ENCODE measurements at places on chromosomes 1 and 21. TPM values are rescaled to one million over a fixed set of nuclear protein-coding genes. Genes with fewer than 3 reads are reported as not detected.

DNA sequence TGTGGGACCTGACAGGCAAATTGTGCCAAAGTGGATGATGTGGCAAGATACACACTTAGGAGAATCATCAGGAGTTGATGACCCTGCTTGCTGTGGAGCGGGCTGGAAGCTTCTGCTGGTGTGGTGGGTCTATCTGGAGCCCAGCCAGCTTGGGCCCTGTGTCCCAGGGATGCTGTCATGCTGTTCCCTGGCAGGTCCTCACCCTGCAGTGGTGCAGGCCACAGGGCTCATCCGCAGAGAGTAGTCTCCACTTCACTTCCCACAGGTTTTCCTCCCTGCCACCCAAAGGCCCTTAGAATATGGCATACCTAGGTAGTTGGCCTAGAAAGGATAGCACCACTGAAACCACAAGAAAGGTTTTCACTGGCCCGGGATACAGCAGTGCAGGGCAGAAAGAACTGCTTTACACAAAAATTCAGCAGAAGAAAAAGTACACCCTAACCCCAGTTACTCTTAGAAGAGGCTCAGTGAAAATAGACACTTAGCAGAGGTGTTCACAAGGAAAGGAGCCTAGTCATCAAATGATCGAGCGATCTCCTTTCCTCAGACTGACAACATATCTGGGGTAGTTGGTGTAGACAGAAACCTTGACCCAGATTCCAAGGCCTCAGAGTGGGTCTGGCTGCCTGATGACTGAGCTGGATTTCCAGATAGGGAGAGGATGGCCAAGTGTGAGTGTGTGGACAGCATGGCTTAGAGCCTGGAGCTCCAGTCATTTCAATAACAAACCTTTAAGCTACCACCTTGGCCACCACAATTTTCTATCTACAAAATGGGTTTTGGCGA lies 1.3 kb upstream of the C1orf226 start:
- no peak for DNase-seq

DNA sequence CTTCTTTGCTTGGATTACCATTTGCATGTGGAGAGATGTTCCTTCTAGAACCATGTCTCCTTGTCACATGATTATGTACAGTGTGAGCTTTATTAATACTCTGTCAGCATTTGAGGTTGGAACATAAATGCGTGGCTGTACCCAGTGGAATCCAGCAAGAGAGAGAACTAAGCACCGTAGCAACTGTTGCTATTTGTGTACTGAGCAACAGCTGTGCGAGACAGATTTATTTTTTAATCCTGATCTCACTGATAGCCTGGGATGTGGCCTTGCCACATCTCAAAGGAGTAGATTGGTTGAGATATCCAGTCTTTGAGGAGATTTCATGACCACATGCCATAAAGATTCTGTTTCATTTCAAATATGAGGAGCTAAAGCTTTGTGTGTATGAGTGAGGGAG lies 43.4 kb downstream of the KIF1B start:
- DNase-seq = no peak

DNA sequence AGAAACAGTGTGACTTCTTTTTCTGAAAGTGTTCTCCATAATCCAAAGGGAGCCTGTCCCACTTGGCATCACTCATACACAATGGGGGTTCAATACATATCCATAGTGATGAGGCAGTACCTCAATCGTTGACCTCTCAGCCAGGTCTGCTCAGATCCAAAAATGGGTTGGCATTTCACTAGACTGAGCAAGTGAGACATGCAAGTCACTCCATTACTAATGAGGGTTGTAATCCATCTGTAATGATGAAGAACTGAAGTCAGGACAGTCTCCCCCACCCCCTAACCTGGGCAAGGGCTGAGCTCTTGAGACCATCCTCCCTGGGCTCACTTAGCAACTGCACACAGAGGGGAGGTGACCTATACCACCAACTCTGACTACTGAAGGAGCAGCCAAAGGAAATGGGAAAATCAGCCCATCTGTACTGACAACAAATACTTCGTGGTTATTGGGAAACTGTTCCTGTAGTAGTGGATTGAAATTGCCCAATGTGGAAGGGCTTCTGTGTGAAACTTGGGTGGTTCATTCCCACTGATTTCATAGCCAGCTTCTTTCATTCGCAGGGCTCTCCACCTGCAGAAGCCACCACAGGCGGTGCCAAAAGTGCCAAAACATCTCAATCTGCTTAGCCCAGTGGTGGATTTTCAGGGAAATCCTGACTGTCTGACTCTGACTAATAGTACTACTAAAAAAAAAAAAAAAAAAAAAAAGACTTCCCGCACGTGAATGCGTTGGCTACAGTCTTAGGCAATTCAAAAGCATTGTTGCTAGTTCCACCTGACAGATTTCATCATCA lies 5.0 kb downstream of the NGF start:
- DNase-seq = no peak

DNA sequence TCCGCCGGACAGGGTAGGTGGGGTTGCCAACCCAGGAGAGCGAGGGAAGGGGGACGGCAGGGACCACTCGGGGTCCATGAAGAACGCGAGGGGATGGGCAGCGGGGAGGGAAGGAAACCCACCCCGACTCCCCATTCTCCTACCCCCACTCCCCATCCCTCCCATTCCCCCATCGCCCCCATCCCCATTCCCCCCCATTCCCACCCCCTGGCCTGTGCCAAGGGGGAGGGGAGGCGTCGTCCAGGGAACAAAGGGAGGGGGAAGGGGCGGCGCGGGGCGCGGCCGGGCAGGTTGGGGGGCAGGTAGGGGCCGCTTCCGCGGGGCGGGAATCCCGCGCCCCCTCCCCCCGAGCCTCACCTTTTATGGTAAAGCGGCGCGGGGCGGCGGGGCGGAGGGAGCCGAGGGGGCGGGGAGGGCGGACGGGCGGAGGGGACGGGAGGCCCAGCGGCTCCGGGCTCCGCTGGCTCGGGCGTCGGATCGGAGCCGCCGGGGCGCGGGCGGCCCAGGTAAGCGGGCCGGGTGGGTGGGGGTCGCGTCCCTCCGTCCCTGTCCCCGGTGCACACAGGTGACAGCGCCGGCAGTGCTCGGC lies at the start of gene FBLIM1:
FBLIM1 (plus strand) TSS at position 453 of the 589 bp plus-strand sequence. CDS start 6,189 bp downstream, outside the sequence.
- no peak for DNase-seq

DNA sequence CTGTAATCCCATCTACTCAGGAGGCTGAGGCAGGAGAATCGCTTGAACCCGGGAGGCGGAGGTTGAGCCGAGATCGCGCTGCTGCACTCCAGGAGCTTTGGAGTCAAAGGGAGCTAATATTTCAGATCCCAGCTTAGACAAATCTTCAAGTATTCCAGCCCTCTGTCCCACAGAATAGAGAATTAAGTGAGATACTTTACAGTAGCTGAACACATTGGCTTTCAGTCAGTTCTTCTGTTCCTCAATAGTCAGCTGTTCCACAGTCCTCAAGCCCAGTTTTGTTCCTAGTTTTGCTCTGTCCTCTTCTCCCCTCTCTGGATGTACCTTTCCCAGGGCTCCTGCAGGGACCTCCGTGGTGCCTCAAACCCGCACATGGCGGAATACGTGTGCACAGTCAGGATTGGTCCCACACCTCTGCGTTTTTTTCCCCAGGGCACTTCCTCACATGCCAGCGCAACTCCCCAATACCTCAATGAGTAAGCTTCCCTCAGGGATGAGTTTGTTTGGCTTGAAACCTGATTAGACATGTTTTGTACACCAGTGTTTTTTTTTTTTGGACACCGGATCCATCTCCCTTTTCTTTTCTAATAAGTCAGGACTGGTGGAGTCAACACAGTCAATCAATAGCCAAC lies 1.2 kb downstream of the MFN2 start:
- DNase-seq = no peak

- DNase-seq = no peak
Measured at GRCh38 chr1:147625362-147625995, 44.8 kb downstream of the ACP6 start.

DNA sequence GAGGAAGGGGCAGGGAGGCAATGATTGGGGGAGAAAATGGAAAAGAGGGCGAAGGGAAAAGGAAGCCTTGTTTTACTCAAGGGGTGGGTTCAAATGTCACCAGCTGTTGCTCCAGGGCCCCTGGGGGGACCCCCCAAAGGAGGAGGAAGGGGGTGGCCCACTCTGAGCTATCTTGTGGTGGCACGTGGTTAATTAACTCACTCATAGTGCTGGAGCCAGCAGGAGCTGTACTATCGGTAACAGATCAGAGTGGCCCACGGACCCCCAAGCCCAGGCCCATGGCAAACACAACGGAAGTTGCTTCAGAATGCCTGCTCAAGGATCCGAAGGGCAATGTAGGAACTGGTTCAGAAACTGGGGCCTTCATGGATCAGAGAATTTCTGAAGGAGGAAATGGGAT lies 7.2 kb downstream of the TFF2 start:
- DNase-seq = no peak

DNA sequence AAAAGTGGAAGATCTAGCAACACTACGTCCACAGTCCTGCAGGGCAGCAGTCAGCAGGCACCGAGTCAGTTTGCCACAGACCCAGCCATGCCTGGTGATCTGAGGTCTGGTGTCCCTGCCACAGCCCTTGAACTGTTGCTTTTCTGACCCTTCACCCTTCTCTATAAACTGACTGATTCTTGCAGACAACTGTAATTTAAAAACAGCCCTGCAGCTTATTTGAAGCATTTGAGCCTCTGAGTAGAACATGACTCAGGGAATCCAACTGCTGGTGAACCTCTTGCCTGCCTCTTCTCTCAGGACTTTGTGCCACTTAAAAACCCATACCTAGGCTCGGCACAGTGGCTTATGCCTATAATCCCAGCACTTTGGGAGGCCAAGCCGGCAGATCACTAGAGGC lies 107.2 kb downstream of the EDEM3 start:
- DNase-seq = no peak

- DNase-seq = no peak
Measured at GRCh38 chr1:5244631-5245285, 590.3 kb downstream of the AJAP1 start.

DNA sequence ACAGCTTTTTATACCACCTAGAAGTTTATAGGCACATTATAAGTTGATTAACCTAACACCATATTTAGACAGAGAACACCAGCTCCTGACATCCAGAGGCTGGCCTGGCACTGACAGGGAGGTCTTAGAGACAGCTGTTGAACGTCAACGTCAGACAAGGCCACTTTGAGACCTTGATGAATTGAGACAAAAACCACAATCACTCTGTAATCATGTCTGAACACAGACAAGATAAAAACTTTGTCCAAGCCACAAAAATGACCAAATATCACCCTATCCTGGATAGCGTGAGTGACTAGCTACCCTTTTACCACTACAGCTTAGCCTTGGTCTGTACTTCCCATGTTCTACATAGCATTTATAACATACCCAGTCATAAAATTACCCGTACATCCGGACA lies 403.6 kb upstream of the CHRM3 start:
- DNase-seq = no peak

DNA sequence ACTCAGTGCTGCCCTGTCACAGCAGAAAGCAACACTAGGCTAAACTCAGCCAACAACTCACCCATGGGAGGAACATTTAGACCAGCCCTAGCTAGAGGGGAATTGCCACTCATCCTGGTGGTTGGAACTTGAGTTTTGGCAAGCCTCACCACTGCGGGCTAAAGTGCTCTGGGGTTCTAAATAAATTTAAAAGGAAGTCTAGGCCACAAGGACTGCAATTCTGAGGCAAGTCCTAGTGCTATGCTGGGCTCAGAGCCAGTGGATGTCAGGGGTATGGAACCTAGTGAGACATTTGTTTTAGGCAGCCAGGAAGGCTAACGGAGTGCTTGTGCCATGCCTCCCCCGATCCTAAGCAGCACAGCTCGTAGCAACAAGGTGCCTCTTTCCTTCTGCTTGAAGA lies 78.0 kb downstream of the RGS13 start:
- no peak for DNase-seq

GRCh38 chr1:115830963-115831362 lies 10.0 kb downstream of the NHLH2 start:
- DNase-seq = no peak

- peak; percentile 67 for DNase-seq
Measured at GRCh38 chr1:234970731-234971476, 157.7 kb downstream of the TOMM20 start.

DNA sequence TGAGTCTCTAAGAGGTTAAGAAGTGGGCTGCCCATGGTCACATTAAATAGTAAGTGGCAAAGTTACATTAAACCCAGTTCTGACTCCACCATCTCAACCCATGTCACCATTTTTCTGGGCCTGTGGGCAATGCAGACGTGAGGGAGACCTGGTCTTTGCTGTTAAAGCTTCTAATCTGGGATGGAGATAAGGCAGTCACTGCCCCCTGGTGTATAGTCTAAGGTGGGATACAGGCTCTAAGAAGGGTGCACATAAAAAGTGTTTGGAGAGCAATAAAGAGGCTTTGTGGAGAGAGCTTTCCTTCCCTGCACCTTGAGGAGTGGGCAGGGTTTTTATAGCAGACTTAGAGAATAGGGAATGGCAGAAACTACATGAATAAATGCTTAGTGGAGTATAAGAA lies 141.3 kb downstream of the ROR1 start:
- DNase-seq = no peak

DNA sequence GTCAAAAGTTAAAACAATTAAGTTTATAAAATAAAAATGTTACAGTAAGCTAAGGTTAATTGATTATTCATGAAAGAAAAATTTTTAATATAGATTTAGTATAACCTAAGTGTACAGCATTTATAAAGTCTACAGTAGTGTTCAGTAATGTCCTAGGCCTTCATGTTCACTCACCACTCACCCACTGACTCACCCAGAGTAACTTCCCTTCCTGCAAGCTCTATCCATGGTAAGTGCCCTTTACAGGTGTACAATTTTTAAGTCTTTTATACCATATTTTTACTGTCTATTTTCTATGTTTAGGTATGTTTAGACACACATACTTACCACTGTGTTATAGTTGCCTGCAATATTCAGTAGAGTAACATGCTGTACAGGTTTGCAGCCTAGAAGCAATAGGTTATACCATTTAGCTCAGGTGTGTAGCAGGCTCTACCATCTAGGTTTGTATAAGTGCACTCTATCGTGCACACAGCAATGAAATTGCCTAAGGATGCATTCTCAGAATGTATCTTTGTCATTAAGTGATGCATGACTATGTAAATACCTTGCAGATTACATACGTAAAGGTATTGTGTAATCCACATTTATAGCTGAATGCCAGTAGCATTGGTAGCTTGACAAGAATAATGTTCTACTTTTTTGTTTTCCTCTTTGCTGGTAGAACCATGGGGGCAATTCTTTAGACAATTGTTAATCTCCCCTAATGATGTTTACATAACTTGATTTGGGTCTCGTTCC lies 35.7 kb upstream of the GPR88 start:
- DNase-seq = no peak

The LRP8 gene
- total RNA-seq = 11.6 TPM

The TMEM51 gene
- 14.7 TPM for total RNA-seq

The MPL gene
- 0.61 TPM for total RNA-seq

The TNFRSF1B gene
- 62.4 TPM for total RNA-seq

The ITLN2 gene
- 44.1 TPM for total RNA-seq

The LCE1B gene
- not detected for total RNA-seq

Measured in upper lobe of right lung (tissue), 1 donor.